ENCODE measurements at places on chromosomes 16 and 17.

DNA sequence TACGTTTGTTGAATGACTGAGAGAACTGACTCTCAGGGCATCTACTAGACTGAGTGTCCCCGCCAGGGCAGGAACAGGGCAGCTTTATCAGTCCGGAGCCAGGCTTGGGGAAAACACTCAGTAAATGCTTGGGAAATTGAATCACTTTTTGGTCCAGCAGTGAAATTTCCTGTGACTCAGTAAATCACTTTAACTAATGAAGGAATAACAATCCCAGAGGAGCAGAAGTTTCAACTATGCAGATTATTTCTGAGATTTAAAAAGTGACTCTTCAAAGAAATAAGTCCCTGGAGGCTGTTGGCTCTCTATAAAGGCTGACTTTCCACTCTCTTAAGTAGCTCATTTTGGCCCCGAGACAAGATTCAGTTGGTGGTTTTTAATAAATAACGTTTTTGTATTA, 101.8 kb downstream of the FOXL1 start:
- DNase-seq, result no peak

- DNase-seq, result no peak
Observed at GRCh38 chr16:30771726-30772125, 9.6 kb downstream of the RNF40 start.

DNA sequence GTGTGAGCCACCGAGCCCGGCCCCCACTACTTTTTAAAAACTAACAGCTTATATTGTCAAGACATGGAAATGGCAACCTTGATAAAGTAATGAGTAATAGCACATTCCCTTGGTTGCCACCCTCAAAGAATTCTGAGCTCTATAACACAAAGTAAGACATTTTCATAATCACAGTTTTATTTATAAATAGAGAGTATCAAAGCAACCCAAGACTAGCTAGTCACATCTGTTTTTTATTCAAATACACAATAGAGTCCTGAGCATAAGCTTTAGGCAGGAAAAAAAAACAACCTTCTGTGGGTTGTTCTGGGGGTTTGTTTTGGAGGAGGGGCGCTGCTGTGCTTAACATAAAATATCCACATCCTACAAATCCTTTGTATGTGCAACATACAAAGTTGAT, 68.7 kb downstream of the CEP95 start:
- no peak for DNase-seq

DNA sequence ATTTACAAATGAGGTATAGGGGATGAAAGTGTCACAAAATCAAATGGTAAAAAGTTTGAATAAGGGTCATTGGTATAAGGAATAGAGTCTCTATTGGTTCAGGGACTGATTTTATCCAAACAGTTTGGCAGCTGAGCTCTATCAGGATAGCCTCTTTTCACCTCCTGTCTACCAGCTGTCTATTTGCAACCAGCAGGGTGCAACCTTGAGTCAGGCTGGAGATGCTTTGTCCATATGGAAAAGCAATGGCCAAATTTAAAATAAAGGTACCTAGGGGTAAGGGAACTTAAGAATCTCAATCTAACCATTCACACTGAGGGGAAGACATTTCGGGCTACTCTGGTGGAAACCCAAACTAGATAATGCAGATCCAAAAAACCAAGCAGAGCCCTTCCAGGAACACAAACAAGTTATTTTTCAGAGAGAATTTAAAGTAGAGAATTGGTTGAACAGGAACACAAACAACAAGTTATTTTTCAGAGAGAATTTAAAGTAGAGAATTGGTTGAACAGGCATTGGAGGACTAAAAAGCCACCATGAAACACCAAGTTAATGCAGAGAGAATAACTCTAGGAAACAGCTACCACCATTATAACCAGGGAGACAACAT, 12.6 kb upstream of the CA10 start:
- DNase-seq, result no peak

DNA sequence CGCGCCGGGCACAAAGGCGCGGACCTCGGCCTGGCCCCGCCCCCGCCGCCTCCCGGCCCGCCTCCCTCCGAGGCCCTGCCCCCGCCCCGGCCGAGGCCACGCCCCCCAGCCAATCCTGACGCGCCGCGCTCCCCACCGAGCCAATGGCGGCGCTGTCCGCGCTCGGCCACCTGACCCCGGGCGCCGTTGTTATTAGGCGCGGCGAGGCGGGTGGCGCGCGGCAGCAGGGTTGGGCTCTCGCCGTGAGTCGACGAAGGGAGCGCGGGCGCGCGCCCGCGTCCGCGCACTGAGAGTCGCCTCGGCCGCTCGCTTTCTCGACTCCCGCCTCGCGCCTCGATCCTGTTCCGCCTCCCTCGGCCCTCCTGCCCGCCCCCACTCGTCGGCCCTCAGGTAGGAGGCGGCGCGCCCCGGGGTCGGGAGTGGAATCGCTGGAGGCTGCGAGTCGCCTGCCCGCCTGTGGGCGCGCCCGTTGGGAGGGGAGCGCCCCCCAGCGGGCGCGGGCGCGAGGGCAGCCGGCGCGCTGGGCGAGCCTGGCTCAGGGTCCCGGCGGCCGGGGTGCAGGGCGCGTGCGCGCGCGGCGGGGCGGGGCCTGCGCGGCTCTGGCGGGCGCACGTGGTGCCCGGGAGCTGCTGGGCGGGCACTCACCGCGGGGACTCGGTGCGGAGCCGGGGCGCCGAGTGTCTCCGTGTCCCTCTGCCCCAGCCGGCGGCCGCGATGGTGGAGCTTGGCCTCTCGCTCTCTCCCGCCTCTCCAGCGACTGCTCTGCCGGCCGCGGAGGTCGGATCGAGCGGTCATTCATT, 405 bp upstream of the CBLN1 start:
- DNase-seq, result peak; percentile 7

DNA sequence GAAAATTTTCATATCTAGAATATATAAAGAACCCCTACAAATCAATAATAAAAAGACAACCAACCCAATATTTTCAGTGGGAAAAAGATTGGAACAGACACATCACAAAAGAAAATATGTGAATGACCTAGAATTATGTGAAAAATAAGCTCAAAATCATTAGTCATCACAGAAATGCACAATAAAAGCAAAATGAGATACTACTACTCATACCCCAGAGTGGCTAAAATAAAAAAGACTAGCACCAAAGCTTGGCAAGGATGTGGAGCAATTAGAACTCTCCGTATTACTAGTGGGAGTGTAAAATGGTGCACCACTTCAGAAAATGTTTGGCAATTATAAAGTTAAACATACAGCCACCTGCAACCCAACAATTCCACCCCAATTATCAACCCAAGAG, 48.0 kb upstream of the CDH5 start:
- DNase-seq, result no peak

DNA sequence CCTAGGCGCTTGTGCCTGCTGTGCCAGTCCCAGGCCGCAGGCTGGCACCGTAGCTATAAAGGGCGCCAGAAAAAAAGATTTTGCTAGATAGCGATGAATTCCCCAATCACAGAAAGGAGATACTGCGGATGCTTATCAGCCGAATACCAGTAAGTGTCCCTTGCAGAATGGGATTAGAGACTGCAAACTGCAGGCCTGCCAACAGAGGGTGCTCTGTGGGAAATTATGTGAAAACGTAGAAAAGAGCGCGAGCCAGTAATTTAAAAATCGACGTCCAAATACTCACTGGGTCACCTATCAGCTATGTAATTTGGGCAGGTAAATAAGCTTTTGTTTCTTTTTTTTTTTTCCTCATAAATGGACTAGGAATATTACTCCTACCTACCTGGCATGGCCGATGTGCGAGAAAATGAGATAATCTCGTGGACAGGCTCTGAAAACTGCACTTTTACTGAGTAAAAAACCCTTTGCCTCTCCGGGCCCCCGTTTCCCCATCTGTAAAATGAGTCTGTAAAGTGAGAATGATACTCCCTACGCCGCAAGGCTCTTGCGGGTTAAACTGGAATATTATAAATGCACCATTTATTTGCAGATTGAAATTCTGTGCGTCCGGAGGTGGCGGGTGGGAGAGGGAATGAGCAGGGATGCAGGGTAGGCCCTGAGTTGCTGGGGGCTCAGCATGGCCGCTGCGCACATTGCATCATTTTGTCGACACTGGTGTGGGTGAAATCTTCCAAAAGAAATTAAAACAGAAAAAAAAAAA, 1.2 kb upstream of the COG1 start:
- peak; percentile 56 for DNase-seq

GRCh38 chr16:28879841-28880588, 1.7 kb downstream of the ATP2A1 start:
- peak; percentile 87 for DNase-seq

- no peak for DNase-seq
Observed at GRCh38 chr17:35752471-35752870, 568 bp downstream of the GAS2L2 start.

DNA sequence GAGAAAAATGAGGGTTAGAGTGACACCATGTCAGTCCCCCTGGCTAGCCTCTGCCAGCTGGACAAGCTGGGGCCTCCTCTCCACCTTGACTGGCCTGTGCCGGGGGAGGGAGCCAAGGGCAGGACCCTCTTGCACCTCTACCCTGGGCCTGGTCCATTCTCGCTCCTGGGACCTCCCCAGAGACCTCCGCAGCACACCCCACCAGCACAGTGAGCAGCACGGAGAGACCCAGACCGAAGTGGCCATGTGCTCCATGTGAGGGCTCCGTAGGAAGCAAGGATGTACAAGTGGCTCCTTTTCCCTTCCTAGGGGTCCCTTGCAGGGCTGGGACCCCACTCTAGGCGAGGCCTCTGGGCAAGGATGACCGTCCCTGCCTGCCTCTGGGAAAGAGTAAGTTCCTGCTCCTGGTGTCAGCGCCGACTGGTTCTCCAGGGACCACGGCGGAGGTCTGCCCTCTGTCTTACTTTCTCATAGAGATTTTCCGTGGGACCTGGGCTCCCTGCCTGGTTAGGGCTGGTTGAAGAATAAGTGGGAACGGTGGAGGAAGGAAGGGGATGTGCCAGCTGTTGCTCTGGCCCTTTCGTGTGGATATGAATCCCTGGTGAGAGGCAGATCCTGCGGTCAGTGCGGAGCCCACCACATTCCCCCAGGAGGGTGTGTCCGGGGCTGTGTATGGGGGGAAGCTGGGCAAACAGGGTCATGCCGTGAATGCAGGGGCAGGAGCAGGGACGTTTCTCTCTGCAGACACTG, 124.2 kb downstream of the METRNL start:
- no peak for DNase-seq

- DNase-seq, result peak; percentile 15
Observed at GRCh38 chr16:88479793-88480760, 27.0 kb downstream of the ZFPM1 start.

GRCh38 chr17:35138218-35138617, 3.9 kb downstream of the NLE1 start:
- DNase-seq, result no peak

DNA sequence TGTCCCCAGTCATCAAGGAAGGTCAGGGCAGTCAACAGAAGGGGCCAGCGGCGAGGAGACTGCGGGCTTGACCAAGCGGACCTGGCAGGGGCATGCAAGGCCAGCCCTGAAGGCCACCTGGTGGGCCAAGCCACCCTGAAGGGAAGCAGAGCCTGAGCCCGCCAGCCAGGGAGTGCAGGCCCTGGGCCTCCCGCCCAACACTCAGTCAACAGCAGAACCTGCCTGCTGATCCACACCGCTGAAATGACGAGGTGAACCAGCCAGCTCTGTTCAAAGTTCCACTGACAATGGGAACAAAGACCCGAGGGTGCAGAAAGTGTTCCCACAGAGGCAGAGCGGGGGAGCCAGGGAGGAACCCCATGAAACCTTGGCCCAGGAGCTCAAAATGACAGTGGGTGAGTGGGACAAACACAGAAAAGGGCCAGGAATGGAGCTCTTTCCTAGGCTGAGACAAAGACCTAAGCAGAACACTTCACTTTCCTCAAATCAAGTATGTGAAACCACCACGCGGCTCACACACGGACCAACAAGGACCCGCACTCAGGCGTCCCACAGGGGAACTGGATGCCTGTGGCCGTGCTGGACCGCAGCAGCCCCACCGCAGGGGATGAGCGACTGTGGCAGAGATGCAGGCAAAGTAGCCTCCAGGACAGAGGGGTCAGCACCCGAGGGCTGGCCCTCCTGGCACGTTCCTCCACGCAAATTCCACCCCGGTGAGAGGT, 12.0 kb downstream of the AXIN1 start:
- DNase-seq, result no peak

DNA sequence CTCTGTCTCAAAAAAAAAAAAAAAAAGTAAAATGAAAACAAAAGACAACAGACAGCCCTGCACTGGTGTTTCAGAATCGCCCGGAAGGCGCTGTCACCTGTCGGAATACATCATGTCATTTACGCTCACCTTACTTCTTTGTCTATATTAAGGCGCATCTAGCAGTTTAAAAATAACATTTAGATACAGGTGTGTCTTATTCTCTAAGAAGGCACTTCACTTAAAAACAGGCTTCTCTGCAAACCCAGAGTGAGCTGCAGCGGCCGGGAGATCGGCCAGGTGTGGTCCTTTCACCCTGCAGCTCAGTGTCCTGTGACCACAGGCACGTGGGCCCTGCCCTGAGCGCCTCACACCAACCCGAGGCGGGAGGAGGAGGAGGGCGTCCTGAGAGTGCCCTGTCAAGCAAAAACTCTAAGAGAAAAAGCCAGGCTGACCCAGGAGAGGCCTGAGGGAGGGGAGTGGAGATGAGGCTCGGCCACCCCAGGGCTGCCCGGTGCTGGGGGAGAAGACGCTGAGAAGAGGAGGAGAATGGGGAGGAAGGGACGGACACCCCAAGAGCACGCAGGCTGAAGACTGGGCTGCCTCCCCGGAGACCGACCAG, 3.3 kb upstream of the LMF1 start:
- no peak for DNase-seq

DNA sequence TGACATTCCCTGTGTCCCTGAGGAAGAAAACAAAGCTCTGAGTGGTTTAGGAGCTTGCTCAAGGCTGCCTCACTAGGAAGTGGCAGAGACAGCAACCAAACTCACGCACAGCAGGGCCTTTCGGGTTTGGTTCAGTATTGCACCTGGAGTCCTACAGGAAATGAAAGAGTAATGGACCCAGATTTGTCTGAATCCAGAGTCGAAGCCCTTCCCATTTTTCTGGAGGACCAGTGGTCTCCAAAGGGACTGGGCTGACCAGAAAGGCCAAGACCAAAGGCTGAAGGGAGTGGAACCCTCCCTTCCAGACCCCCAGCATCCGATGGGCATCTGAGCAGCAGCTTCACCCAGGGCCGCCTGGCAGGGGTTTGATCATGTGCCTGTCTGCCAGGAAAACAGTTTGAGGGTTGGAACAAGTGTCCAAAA, 85.5 kb upstream of the RPL38 start:
- no peak for DNase-seq

DNA sequence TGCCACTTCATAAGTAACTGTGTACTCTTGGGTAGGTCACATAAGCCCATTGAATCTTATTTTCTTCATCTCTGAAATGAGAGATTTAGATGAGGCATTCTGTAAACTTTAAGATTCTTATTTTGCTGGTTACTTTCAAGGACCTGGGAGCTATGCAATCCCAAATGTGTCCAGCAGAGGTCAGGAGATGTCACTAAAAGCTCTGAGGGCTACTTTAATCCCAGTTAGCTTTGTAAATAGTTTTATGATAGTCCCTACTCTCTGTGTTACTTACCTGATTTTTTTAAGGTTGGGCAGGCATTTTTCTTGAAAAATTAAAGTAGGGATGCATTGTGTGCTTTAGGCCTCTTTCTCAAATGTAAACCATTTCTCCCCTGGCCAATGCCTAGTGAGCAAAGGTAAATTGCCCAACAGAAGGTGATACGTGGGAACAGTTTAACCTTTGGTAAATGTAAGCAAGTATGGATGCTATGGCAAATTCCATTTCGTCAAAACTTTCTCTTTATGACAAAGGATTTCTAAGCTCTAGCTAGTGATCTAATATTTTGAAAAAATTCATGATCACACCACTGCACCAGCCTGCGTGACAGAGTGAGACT, 57.1 kb upstream of the WSB1 start:
- DNase-seq, result peak; percentile 68

- DNase-seq, result no peak
Observed at GRCh38 chr17:17931159-17931558, 41.0 kb downstream of the TOM1L2 start.

Data from activated T-cell treated with anti-CD3 and anti-CD28 coated beads for 1 hour (primary cell).